ELR (cell line): ENCODE measurements at places on chromosomes 1 and 21.

- DNase-seq = no peak
Measured at GRCh38 chr1:191049781-191050180, 572.1 kb upstream of the BRINP3 start.

- DNase-seq = no peak
Measured at GRCh38 chr1:33300673-33301072, 20.2 kb downstream of the A3GALT2 start.

DNA sequence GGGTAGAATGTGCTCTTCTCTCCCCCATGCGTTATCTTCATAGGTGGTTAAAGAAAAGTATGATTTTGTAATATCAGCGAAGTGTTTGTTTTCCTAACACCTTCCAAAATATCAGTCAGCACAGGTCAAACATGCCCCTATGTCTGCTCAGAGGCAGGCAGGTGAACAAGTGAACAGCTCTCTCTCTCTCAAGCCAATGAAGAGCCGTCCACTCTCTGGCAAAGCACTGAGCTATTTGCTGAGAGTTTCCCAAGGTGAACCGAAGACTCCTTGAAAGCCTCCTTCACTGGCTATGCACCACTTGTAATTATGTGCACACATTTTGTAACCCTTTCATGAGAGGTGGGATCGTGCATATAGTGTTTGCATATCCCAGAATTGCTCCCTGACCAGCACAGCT, 47.7 kb downstream of the ST6GALNAC3 start:
- no peak for DNase-seq

DNA sequence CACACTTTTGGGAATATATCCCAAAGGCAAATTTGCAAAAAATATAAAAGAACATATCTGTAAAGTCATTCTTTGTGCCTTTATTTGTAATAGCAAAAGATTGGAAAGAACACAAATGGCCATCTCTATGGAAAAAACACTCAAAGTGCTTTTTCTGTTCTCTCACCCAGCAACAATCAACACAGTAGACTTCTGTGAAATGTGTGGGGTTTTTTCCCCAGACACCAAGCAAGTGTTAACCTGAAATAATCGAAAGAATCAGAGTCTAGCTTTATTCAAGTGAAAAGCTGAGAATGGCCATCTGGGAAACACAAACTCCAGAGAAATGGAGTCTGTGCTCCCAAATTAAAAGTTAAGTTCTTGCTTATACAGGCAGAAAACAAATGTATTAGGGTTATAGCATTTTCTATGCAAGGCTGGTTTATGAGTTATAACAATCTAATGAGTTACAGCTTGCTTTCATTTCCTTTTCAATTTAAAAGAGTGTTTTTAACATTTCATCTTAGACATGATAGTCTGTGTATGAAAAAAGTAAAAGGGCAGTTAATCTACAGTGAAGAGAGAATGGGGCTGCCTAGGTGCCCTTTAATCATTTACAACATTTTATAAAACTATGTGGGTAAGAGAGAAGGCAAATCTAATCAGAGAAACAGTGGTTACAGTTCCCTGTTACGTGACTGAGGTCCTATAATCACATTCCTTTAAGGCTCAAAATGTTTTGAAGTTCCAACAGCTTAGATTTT, 46.6 kb downstream of the SLC30A7 start:
- no peak for DNase-seq

DNA sequence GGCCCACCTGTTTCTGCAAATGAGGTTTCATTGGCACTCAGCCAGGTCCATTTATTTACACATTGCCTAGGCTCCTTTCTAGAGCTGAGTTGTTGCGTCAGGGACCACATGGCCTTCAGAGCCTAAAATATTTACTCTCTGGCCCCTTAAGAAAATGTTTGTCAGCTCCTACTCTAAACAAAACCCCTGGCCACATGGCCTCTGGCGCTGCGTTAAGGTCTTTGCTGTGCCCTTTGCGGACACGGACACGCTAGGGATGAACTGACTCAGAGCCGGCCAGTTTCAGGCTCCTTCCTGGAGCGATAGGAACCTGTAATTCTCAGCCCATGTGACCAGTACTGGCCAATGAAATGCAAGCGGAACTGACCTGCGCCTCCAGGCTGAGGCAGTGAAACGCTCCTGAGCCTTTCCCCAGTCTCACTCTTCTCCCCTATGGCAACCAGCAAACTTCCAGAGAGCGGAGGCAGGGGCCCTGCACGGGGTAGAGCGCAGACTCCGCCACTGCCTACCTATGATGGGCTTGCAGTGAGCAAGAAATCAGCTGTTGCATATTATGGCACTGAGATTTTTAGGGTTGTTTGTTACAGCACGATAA, 160.3 kb downstream of the ETS2 start:
- peak; percentile 78 for DNase-seq

DNA sequence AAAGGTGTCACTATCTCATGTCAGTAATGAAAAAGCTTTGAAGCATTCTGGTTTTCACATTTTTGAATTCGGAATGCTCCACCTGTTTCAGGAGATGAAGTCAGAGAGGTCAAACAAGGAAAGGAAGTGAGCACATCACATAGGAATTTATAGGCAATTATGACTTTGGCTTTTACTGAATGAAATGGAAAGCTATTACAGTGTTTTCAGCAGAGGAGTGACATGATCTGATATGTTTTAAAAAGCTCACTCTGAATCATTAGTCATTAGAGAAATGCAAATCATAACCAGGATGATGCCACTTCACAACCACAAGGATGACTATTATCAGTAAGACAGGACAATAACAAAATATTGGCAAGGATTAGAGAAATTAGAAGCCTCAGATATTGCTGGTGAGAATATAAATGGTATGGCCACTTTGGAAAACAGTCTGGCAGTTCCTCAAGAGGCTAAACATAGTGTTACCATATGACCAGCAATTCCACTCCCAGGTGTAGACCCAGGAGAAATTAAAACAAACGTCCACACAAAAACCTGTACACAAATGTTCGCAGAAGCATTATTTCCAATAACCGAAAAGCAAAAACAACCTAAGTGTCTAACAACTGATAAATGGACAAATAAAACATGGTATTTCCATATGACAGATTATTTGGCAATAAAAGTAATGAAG, 7.5 kb downstream of the TAF1A start:
- peak; percentile 80 for DNase-seq

GRCh38 chr1:17091252-17091651, 28.0 kb downstream of the PADI2 start:
- no peak for DNase-seq

DNA sequence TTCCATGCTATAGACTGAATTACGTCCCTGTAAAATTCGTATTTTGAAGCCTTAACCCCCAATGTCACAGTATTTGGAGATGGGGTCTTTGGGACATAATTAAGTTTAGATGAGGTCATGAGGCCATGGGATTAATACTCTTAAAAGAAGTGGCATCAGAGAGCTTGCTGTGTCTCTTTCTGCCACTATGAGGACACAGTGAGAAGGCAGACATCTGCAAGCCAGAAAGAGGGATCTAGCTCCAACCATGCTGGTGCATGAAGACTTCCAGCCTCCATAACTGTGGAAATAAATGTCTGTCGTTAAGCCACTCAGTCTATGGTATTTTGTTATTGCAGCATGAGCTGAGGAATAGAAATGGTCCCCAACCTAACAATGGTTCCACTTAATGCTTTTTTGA, 99.0 kb downstream of the LTN1 start:
- DNase-seq = no peak

GRCh38 chr1:21436488-21437340, 3.2 kb upstream of the NBPF3 start:
- no peak for DNase-seq

DNA sequence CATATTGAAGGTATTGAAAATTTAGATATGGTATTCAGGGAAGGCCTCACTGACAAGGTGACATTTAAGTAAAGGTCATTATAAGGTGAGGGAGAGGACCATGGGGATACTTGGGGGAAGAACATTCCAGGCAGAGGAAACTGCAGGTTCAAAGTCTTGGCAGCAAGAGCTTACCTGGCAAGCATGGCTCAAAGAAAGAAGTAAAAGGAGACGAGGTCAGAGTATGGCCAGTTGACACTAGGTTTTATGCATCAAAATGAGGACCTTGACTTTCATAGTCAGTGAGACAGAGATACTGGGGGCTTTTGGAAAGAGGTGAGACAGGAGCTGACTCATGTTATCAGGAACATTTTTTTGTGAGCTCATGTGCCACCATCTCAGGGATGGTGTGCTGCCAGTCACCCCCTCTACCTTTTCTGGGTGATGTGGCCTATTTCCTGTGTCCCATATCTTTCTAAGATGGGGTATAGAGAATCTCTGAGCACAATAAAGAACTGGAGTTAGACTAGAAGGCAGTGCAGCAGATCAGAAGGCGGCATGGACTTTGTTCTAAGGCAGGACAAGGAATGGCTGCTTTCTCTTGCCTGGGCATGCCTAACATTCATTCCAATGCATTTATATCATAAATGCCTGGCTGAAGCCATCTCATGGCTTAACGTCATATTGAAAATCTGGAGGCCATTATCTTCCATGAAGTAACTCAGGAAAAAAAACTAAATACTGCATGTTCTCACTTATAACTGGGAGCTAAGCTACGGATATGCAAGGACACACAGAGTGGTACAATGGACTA, 406.7 kb downstream of the NTNG1 start:
- DNase-seq = no peak

DNA sequence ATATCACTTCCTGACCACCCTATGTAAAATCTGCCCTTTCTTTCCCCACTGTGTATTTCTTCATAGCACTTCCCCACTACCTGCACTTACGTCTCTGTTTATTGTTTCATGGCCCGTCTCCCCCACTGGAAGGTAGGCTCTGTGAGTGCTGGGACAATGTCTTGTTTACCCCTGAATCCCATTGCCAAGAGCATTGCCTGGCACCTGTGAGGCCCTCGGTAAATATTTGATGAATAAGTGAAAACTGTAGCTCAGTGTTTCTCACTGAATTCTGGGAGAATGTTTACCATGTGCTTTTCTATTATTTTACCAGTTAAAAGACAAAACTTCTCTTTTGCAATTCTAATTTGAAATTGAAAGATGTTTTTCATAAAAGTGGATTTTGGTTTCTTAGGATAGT, 11.8 kb downstream of the NFASC start:
- DNase-seq = no peak

GRCh38 chr1:168822911-168823310, 93.9 kb upstream of the DPT start:
- no peak for DNase-seq

GRCh38 chr1:16063226-16063829, 10.1 kb downstream of the FAM131C start:
- DNase-seq = no peak

GRCh38 chr21:35106246-35106835, 57.2 kb upstream of the RUNX1 start:
- DNase-seq = no peak

DNA sequence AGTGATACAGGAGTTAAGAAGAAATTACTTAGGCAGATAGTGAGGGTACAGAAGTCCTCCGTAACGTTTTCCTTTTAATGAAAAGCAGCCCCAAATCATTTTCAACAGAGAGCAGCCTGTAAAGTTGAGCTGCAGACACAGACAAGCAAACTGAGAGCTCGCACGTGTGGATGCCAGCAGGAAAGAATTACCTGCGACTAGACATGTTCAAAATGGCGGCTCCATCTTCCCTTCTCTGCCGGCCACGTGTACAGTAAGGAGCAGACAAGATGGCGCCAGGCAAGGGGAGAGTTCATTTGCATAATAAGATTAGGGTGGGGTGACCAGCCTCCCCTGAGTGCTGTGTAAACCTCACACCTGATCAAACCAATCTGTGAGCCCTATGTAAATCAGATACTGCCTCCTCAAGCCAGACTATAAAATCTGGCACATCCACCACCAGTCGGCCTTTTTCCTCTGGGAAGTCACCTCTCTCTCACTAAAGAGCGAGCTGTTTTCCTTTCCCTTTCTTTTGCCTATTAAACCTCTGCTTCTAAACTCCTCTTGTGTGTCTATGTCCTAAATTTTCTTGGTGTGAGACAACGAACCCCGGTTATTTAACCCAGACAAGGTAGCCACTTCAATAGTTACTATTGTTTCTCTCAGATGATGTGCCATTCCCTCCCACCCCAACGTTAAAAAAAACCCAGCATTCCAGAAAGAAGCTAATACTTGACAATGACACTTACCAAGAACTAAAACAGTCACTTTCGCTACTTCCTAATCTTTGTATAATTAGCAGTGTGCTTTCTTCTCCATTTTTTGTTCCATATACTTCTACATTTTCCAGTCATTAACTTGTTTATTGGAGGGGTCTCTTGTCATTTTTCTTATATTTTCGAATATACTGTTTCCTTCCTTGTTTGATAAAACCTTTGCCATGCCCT, 27.4 kb downstream of the DUSP10 start:
- no peak for DNase-seq

DNA sequence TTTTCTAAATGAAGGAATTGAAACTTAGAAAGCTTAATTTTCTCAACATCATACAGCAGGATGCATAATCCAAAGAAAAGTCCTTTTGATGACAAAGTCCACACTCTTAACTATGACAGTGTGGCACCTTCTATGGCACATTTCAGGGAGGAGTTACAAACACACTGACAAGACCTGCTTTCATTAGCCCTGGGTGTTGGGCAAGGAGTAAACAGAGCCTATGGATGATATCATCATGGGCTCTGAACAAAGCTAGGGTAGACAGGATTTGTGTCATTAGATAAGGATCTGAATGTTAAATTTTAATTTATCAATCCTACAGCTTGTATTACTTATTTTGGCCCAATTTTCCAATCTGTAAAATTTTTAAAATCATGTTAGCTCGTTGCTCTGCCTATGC, 62.6 kb upstream of the DENND1B start:
- DNase-seq = peak; percentile 38

GRCh38 chr1:86487811-86488141, 19.0 kb downstream of the CLCA1 start:
- no peak for DNase-seq

GRCh38 chr1:18972991-18973390, 16.5 kb upstream of the IFFO2 start:
- no peak for DNase-seq

DNA sequence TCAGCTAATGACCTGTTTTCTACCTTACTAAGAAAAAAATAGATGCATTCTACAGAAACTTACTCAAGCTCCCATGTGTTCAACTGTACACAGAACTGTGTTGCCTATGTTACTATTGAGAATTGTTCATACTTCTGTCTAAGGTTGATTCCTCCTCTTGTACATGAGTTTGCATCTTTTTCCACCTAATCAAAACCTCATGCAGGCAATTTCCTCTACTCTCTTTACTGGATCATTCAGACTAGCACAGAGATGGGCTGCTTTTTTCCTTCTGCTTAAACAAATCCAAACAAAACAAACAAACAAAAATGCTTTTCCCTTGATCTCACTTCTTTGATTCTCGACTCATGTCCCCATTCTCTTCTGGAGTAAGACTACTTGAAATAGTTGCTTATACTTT, 58.8 kb upstream of the PTGFR start:
- no peak for DNase-seq
